Endothelial cell of umbilical vein (primary cell): ENCODE measurements at places on chromosomes 3 and 15. TPM values are rescaled to one million over a fixed set of nuclear protein-coding genes. Genes with fewer than 3 reads are reported as not detected.

DNA sequence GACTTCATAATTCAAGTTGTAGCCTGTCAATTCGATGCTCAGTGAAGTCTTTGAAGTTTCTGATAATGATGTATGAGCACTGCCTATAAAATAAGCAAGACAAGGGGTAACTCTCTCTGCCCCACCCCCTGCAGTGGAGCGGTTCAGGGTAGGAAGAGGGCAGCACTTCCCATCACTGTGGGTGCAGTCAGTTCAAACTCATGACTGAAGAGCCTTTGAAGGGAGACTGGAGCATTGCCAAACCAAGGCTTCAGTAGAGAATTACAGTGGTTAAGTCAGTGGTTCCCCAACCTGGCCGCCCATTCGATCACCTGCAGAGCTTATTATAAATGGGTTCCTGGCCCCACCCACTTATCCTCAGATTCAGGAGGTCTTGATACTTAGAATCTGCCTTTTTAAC lies 190.6 kb downstream of the SHQ1 start:
- no peaks in the 10 kb centered on the region for H3K4me1 ChIP-seq
- peaks cover 13% of the 10 kb centered on the region for H3K27me3 ChIP-seq
- DNase-seq = no peak
- no peaks in the 10 kb centered on the region for H3K36me3 ChIP-seq
- no peak overlapping the region for H3K4me3 ChIP-seq

DNA sequence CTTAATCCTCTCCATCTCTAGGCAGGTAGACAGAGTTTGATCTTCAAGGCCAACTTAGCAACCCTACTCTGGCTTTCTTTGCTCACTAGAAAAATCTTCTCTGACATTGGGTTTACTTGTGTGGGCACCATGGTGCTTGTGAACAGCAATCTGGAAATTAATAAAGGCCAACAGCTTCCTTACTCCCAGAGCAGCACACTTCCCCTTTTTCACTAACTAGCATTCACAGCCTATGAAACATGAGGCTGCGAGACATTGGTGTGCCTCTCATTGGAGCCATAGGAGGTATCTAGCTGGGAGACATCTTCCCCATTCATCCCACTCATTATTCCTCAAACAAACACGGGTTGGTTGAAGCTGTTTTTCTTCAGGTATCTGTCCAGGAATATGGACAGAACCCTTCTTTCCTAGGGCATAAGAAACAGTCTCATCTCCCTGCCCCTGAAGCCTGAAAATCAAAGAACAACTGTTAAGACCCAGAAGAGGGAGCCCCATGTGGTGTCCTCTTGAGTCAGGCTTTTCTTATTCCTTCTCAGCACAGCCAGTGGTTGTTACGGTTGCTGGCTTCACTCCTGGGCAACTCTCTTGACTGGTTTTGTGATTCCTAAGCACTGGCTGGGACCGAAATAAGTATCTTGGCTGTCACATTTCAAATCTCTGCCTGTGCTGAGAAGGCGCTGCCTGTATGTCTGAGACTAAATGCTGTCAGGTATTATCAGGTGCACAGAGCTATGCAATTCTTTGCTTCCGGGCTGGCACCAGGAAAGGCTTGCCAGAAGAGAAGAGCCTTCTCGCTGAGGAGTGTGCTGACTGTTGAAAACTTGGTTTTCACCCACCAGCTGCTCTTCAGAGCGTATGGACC lies 194.4 kb downstream of the FEZF2 start:
- no peak for DNase-seq
- H3K4me3 ChIP-seq = no peak overlapping the region
- H3K4me1 ChIP-seq = no peaks in the 10 kb centered on the region
- H3K27me3 ChIP-seq = no peaks in the 10 kb centered on the region
- no peak overlapping the region for H3K27ac ChIP-seq

The MAGEL2 gene
- not detected in 2 replicates for total RNA-seq

The TMEM207 gene
- not detected in 2 replicates for total RNA-seq

The IL12A gene
- total RNA-seq = 1.5 and 1.7 TPM in 2 replicates

The LCTL gene
- total RNA-seq = not detected in 2 replicates
